ENCODE measurements at places on chromosomes 4 and X.

DNA sequence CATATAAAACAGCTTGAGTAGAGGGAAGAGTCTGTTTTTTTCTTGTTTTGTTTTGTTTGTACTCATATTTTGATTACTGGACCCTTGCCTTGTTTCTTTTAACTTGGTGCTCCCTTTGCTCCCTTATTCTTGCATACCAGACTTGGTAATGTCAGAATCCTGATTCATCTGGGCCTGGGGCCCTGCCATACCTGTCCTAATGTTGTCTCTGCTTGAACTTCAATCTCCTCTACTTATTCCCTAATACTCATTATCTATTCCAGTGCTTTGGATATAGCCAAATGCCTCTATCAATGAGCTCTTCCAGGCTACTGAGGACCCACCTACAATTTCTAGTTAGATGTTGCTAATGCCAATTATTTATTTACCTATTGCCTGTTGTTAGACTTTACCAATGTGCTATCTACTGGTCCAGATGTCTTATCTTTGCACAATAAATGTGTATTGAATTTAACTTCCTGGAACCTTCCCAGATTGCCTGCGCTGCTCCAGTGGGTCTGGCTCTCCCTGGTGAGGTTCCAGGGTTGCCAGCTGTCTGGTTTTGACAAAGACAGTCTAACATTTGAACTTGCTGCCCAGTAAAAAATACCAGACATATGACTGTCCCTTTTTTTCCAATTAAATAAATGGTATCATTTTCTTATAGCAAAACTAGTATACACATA lies 64.4 kb upstream of the ACSL4 start:
- DNase-seq, result no peak

DNA sequence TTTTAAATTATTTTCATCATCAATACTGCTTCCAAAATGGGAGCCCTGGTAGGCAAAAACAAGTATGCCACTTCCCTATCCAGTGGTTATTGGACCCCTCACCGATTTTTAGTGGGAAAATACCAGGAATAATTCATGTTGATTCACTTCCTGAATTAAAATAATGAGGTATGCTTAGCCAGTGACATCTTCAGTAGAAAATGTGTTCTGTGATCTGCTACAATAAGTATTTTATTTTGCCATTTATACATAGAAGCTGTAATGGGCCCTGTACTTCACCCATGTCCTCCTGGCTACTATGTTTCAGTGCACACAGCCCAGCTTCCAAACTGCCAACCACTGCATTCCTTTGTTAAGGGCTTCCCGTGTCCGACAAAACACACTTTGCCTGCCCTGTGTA lies 41.0 kb upstream of the KLHL34 start:
- no peak for DNase-seq

- DNase-seq, result no peak
Measured at GRCh38 chr4:143369552-143369951, 32.9 kb downstream of the GAB1 start.

DNA sequence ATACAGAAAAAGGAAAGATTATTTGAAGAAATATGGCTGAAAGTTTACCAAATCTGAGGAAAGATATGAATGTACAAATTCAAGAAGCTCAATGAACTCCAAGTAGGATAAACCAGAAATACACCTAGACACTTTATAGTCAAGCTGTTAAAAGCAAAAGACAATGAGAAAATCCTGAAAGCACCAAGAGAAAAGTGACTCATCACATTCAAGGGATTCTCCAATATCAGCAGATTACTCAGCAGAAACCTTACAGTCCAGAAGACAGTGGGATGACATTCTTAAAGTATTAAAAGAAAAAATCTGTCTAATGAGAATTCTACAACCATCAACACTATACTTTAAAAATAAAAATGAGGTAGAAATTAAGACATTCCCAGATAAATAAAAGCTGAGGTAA lies 223.8 kb upstream of the ZCCHC13 start:
- DNase-seq, result no peak

DNA sequence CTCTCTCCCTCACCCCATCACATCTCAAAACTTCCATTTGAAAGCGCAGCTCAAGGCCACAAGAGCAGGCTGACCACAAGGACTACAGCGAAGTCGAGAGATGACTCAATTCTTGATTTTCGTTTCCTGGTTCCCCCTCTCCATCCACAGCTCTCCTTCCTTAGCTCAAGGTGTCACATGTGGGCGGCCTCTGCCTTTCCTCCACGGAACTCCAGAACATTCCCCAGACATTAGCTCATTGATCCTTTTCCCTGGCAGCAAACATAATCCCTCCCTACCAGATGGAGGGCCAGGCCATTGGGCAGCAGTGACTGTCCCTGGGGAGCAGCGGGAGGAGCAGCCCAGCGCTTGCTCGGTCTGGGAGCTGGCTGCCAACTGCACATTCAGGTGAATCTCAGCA lies 56.3 kb downstream of the CCDC149 start:
- DNase-seq, result no peak

DNA sequence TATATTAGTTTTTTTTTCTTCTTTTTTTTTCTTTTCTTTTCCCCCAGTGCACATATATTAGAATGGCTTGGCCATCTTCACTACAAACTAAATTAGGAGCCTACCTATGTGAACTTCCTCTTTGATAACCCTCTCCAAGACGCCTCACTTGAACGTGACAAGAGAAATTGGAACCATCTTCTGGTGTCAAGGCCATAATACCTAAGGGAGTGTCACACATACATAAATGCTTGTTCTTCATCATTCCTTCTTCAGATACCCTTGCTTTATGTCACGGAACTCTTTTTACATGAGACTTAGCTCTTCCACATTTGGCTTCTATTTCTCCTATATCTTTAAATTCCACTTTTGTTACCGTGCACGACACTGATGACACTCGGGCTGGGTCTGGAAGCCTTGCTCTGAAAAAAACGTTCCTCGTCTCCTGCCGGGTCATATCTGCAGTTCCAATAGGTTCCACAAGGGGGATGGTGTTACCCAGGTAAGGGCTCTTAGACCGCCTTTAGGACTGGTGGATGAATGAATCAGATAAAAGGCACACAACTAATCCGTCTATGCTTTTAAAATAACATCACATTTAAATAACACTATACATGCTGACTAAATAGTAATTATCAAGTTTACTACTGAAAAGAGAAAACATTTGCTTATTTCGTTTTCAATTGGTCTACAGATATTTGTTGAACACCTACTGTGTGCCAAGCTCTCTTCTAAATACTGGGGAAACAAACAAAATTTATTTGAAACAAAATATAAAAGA lies 19.9 kb downstream of the DGAT2L6 start:
- DNase-seq, result peak; percentile 55

GRCh38 chrX:106621836-106622235 lies 10.1 kb downstream of the RADX start:
- DNase-seq, result no peak

- DNase-seq, result no peak
Measured at GRCh38 chrX:27675493-27675892, 85.3 kb downstream of the DCAF8L2 start.

DNA sequence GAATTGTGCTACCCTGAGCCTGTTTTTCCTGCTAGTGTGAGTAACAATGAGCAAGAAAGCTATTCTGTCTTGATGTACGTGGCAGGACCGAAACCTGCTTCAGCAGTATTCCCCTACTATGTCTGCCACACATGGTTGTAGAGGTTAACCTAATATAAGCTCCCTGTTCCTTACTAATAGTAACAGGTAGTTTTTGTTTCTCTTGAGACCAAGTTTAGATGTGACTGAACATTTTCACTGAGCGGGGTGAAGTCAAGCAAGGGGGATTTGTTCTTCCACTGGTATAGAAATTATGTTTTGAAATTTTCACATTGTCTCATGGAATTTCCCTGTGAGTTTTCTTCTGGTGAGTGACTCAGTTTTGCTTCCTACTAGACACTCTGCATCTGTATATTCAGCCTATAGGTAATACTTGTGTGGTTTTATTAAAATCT lies 37.3 kb downstream of the RRAGB start:
- peak; percentile 10 for DNase-seq

DNA sequence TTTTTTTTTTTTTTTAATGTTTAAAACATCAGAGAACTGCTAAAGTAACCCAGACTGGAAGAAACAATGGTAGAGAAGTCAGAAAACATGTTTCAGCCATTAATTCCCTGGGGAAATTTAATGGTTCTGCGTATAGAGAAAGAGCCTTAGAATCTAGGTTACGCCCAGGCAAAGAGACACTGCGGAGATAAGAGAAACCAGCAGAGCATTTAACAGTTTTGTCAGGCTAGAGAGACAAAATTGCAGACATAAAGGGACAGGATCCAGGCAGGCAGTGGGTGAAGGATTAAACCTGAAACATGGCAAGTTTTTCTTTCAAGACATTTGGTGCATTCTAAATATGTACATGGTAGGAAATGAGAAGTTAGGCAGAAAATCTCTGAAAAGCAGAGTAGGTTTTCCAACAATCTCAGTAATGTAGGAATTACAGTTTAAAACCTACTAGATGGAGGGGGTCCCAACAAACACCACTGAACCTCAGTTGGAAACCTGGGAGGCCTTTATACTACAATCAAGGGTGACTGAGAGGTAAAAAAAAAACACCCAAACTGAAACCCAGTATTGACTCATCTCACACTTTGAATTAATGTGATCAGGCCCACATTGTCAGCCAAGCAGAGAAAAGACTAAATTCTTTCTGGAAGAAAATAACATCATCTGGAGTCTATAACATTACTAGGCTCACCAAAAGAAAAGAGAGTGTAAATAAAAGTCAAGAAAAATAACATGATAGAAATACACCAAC lies 254.2 kb upstream of the NWD2 start:
- no peak for DNase-seq

DNA sequence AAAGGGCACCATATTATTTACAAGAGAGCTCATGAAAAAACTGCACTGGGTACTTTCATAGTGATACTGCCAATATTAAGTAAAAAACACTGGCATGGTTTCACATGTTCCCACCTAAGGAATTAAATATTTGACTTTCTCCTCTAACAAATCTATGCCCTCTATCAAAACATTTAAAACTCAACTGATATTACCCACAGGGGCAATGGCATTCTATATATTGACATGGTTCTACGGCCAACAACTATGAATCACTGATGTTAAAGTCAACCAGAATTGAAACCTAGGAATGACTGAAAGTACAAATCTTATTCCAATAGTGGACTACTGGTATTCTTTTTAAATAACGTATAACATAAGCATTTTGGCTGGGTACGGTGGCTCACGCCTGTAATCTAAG lies 28.2 kb downstream of the PHKA2 start:
- no peak for DNase-seq

DNA sequence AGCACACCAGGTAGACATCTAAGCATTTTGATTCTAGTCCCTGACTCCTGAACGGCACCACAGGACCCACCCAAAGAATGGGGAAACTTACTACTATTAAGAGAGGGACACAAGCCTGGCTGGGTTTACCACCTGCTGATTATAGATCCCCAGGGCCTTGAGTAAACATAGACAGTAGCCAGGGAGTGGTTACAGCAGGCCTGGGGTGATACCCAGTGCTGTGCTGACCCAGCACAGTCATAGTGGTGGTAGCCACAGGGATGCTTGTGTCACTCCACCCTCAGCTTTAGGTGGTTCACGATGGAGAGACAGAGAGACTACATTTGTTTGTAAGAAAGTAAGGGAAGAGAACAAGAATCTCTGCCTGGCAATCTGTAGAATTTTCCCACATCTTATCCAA lies 11.7 kb downstream of the CYSLTR1 start:
- no peak for DNase-seq

Measured in stimulated activated naive CD8-positive, alpha-beta T cell treated with anti-CD3 and anti-CD28 coated beads, Interleukin-15, amount 100 ng/mL, for 72 hours (primary cell).